ENCODE measurements at places on chromosomes 1 and 21.

GRCh38 chr1:180310095-180310494 lies 80.0 kb downstream of the LHX4 start:
- DNase-seq, result no peak

DNA sequence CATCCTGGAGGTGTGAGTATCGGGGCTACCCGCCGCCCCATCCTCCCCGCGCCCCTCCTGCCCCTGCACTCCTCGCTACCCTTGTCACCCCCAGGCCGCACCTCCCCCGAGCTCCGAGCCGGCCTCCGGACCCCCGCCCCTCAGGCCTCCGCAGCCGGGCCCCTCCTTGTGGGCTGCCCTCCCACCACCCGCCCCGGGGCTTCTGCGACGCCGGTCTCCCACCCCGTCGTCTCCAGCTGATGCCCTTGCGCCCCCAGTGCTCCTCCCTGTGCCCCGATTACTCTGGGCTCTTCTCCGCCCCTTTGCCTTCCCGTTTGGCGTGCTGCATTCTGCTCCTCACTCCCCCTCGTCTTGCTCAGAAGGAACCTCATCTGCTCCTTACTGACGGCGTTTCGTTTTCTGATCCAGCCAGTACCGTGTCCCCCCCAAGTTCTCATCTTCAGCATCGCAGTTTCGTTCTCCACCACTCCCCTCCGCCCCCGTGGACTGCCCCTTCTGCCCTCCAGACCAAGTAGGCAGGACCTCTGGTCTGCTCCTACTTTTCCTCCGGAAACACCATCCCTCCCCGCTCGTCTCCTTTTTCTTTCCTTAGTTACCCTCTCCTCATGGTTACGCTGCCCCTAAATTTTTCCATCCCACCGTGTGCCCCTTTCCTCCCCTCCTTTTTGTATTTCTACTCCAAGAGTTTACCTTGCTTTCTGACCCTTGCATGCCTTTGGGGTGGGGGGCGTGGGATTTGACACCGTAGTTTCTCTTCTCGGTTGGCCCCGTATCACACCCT lies 841 bp downstream of the SNX27 start:
- DNase-seq, result no peak

DNA sequence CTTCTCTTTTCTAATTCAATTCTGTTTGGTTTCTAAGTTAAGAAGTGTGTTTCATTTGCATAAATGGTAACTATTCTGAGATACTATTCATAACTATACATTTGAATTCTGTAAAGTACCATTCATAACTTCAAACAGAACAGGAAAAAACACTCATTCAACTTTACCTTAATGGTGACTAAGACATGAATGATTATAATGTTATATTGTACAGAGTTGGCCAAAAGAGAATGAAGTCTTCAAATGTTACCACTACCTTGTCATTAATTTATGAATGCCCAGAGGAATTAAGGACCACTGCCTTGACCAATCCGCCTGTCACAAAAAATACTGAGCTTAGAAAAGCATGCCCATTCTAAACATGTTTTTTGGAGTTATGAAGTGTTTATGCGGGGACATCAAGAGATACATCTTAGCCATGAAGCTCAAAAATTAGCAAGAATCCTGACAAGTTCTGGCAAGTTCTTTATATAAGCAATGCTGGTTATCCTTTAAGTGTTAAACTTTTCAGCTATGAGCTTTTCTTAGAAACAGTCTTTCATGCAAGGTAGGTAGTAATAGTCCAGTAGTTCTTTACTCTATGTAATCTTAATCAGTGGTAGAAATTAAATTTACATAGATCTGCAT lies 7.9 kb downstream of the WASF2 start:
- no peak for DNase-seq

DNA sequence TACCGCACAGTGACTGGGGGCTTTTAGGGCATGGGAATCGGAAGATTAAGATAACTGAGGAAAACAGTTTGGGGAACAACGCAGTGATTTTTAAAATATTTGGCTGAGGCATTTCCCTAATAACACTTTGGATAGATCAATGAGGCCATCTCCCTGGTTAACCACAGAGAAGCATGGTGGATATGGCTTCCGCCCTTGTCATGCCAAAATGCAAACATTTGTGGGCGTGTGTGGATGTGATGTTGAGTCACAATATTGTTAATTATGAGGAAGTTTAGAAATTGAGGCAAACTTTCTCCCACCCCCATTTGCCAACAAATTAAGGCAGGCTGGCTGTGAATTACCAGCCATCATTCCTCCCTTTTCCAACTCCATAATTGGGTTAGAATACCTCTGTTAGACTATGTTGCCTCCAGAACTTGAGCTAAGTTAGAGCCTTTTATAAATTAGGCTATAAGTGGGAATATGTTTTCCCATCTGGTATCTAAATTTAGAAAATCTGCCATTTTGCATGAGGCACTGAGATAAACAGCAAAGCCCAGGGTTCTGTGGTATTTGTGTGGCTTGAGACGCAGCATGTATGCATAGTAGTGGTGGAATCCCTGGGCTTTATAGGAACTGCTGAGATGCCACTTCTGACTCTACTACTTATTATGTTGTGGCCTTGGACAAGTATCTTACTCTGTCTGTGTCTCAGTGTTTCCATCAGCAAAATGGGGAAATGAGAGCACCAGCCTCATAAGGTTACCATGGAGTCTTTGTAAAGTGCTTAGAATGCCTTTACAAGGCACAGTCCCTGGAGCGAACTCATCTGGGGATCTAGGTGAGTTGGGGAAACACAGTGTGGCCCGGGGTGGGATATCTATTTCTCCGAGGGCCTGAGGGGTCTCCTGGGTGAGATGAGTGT lies 154.6 kb downstream of the C1orf94 start:
- DNase-seq, result no peak

- no peak for DNase-seq
Measured at GRCh38 chr1:223198628-223198965, 55.5 kb upstream of the TLR5 start.

DNA sequence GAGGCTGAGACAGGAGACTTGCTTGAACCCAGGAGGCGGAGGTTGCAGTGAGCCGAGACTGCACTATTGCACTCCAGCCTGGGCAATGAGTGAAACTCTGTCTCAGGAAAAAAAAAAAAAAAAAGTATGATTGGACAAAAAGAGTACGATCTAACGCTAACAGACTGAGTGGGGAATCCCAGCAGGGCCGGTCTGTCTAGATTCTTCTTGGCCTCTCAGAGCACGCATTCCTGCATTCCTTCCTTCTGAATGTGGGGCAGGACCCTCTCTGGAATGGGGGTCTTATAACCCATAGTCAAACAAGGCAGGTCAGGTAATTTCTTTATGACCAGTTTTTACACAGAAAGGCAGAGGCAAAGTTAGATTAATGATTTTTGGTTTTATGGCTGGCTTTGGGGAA lies 92.0 kb upstream of the PPM1J start:
- no peak for DNase-seq

GRCh38 chr21:45074818-45075595 lies 627 bp downstream of the ADARB1 start:
- no peak for DNase-seq

GRCh38 chr1:229127301-229127700 lies 143.6 kb upstream of the RAB4A start:
- DNase-seq, result no peak

DNA sequence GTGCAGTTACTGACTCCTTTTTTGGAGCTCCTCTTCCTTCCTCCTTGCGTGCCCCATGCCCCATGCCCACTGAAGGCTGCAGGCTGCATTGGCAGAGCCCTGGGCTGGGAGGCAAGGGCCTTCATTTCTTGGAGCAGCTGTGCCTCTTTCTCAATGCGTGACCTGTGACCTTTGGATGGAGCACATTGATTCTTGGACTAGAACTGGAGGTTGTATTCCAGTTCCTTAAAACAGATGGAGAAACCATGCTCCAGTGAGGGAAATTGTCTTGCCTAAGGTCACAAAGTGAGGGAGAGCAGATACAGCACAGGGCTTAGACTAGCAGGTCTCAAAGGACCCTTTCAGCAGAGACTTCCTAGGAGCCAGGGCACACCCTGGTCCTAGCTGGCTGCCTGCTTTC lies 9.0 kb downstream of the TMEM269 start:
- DNase-seq, result no peak

DNA sequence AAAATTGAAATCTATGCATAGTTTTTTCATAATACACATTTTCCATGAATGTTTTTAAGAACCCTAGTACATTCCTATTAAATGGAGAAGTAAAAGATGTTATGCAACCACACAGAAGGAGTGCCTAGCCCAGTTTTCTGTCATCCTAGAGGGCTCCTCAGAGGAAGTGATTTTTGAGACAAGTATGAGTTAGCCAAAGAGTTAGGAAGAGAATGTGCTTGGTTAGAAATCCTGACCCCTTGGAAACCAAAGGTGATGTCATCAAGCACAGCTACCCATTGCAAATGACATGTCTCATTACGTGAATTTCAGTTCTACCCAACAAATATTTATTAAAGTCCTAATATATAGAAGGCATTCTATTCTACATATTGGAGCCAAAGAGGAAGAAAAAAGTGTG lies 88.9 kb upstream of the TNFSF4 start:
- DNase-seq, result no peak

- no peak for DNase-seq
Measured at GRCh38 chr1:18721041-18721440, 90.4 kb downstream of the PAX7 start.

- DNase-seq, result peak; percentile 43
Measured at GRCh38 chr1:67052741-67053534, 1.0 kb downstream of the SLC35D1 start.

GRCh38 chr21:43323244-43324005 lies 103.5 kb downstream of the SIK1 start:
- DNase-seq, result no peak

DNA sequence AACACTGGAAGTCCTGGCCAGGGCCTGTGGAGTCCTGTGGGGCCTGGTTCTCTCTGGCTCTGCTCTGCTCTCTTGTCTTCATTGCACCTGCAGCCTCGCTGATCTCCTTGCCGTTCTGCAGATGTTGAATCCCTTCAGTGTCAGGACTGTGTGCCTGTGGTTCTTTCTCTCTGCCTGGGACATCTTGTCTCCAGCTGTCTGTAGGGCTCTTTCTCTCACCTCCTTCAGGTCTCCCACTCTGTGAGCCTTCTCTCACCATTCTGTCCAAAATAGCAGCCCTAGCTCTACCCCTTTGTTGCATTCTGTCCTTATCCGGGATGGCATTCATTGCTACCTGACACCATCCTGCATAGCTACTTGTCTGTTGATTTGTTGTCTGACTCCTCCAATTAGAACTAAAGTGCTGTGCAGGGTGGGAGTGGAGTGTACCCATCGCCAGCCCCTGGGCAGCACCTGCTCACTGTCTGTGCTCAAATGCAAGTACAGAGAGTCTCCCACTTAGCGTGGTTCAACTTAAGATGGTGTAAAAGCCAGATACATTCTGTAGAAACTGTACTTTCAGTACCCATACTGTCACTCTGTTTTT lies 8.9 kb downstream of the PGBD2 start:
- DNase-seq, result no peak

DNA sequence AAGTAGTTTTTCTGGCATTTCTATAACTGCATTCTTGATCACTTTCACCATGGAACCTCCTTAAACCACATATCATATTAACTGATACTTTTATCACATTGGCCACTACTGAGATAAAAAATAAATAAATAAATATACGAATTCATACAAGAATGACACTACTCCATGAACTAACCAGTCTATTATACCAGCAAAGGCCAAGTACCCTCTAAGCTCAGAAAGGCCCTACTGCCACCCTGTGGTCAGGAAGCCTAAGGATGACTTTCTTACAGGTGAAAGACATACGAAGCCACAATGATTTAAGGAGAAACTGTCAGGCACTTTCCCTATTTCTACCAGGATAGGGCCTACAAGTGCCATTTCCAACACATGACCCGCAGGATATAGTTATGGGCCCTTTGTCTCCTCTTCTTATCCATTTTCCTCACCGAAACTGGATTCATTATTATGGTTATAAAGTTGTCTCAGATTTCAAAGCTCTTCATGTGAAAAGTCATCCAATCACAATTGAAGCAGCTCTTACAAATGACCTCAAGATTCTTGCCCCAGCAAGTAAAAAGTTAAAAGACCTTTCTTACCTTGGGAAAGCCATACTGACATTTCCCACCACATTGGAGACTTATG lies 23.9 kb downstream of the DNAJC8 start:
- peak; percentile 85 for DNase-seq

- DNase-seq, result peak; percentile 94
Measured at GRCh38 chr1:17168091-17168876, 36.6 kb upstream of the PADI1 start.
